KG1 (cell line): ENCODE measurements at places on chromosomes 4 and X.

GRCh38 chrX:19705196-19705769, 182.1 kb downstream of the SH3KBP1 start:
- no peak for DNase-seq

DNA sequence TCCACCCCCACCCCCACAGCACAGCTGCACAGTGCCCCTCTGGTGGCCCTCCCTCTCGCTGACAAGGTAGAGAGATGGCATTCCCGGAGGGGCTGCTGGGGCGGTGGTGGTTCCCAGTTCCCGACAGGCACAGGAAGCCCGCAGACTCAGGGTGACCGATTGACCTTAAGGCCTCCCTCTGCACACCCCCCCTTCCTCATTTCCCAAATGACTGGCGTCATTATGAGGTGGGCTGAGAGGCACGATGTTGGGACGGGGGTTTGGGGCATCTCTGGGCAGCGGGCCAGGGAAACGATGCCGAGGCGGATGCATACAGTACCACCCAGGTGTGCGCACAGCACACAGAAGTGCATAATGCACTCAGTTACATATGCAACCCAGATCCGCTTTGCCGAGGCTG, 3.5 kb upstream of the TIMP1 start:
- no peak for DNase-seq

DNA sequence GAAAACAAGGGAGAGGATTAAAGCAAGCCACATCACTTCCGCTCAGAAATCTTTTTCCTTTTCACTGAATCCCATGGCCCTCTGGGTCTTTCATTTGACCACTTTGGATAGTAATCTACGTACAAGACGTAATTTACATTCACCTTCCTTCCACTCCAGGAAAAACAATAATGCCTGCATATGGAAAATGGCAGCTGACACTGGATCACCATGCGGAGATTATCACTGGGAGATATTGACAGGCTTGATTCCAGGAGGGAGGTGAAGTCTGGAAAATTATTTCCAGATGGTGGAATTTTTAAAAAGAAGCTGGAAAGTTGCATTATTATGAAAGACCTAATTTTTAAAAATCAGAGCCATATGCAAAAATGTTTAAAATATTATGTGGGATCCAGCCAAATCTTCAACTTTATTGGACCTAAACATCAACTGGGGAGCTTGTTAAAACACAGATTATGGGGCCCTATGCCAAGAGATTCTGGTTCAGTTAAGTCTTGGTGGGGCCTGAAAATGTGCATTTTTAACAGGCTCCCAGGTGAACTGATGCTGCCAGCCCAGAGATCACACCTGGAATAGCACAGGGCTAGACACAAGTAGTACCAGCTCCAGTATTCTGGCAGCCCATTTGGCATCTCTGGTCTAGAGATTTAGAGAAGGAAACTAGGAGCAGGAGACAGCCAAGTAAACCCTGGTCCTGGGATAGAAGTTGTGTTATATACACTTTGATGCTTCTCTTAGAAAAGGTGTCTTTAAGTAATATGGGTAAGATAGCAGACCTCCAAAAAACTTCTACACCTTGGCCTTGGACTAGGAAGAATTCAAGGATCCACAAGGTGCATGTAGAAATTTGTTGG, 290.3 kb upstream of the LDB2 start:
- no peak for DNase-seq

DNA sequence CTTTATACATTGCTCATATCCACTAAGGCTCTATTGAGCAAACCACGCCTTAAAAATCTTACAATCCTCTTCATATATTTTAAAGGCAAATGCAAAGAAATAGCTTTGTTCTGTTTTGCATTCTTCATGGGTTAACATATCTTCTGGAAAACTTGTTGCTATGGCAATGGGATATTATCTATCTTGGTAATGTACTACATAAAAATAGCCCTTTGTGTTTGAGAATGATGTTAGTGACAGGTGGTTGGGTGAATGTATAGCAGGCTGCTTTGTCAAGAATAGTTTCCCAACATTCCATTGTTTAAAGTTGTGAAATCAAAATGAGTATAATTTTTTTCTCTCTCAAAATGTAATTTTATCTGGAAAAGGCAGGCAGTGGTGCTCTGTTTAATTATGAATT, 16.8 kb downstream of the REPS2 start:
- DNase-seq = no peak

DNA sequence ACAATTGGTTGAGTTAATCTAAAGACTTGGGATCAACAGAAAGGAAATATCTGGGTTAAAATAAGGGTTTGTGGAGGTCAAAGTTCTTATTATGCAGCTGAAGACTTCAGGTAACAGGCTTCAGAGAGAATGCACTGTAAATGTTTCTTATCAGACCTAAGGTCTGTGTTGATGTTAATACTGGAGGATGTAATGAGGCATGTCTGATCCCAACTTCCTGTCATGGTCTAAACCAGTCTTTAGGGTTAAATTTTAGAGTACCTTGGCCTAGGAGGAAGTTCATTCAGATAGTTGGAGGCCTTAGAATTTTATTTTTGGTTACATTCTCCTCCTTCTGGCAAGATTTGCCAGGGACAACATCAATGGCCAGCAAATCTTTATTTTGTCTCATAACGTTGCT, 72.1 kb upstream of the GC start:
- no peak for DNase-seq

- no peak for DNase-seq
These were observed 16.9 kb downstream of the SYNPO2 start for GRCh38 chr4:118905566-118905965.

DNA sequence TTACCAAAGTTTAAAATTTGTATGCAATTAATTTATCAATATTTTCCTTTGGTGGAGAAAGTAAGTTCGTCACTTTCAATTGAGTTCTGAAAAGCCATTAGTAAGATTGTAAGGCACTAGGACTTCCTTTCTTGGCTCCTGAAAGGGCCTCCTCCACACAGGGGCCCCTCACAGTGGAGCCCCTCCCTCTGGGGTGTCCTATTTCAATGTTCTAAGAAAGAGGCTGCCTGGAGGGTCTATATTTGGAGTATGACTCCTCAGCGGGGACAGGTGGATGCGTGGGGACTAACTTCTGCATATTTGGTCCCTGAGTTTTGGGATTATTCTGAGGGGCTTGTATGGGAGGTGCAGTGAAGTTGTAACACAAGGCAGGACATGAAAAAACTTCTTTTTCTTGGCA, 1.6 kb upstream of the ARMCX4 start:
- DNase-seq = no peak

GRCh38 chr4:41307638-41308037, 50.9 kb downstream of the UCHL1 start:
- DNase-seq = no peak

- no peak for DNase-seq
These were observed 66.4 kb upstream of the ATP6AP2 start for GRCh38 chrX:40514376-40514775.

DNA sequence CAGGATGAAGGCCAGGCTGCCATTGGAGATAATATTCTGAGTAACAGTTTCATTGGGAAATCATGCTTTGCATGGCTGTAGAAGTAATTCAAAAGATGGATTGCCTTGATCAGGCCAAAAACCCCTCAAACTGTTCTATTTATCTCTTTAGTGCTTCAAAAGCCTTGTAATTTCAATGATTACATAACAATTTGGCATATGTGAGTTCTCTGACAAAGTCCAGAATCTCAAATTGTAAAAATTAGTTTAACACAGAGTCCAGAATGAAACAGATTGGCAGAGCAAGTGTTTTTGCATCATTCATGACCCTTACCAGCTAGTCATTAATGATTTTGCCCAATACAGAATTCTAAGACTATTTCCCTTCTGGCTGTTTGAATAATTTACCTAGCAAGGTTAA, 347.3 kb downstream of the SPRY1 start:
- no peak for DNase-seq

DNA sequence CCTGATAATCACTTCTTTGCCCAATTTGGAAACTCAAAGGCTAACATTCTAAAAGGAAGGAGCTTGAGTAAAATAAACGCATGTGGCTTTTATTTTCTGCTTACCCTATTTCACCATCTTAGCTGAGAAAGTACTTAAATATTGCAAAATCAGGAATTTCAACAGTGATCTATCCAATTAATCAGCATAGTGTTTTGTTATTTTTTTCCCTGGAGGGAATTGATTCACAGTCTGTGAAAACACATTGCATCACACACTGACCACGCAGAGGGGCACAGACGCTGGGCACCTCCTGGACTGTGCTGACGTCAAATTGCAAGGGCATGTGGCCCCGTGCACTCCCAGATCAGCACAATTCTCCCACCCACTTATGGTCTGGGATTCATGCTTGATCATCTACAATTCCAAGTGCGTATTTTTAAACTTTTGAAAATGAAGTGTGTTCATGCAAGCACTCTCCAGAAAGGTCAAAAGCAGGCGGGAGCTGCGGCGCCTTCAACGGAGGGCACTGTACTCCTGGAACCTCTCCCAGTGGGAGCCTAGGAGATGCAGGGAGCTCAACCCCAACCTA, 320.6 kb upstream of the PPARGC1A start:
- no peak for DNase-seq

DNA sequence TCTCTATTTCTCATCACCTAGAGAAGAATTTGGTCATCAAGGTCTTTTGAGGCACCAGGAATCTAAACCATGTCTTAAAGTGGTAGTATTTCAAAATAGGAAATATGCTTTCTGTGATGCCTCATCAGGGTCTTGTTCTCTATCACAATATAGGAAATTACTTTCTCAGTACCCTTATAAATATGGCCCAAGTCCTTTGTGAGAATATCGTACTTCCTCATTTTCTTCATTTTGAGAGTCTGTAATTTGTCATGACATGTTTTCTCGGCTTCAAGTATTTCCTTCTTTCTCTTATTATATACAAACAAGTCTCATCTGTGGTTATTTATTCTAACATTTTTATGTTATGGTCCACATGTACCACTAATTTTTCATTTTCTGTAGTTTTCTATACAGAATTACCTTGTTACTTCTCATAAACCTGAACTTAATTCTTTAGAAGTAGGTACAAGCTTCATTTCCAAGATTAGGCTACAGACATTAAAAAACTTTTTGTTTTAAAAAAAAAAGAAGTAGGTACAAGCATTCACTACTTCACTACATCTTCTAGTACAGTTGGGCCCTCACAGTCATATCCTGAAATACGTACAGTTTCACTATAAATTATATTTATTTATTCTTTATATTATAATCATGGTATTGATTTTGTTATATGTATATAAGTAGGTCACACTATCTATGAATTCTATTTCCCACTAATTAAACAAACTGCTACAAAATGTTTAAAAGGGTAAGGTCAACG, 54.4 kb downstream of the KLHL13 start:
- no peak for DNase-seq

- no peak for DNase-seq
These were observed 202.7 kb downstream of the OR13H1 start for GRCh38 chrX:131746491-131746968.

DNA sequence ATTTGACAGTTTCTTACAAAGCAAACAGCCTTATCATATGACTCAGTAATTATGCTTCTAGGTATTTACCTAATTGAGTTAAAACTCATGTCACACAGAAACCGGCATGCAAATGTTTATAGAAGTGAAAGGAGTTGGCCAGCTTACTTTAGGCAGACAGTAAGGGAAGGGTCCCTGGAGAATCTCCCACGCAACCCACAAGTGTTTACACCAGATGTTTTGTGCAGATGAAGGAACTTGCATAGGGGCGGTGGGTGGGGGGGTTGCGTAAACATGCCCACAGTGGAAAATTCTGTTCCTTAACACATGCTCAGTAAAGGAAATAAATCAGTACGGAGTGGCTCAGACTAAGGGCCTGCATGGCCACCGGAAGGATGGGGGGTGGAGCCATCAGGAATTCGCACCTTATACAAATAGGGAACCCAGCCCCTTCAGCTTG, 330.5 kb upstream of the AADAT start:
- DNase-seq = no peak

DNA sequence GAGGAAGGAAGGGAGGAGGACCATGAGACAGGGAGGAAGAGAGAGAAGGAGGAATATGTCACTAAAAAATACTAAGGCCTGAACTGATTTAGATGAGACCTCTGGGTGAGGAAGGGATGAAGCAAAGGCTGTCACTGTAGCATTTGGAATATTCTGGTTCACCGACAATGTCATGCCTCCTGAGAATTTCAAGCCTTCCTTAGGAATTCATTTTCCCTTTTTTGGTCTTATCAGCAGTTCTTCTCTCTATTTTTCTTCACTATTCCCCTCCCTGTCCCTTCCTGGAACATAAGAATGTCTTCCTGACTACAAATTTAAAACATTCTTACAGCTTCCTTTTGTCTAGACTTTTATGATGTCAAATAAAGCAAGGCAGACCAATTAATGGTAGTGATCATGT, 527.8 kb downstream of the INPP4B start:
- no peak for DNase-seq
